ENCODE measurements at places on chromosomes 6 and 20.

- DNase-seq, result no peak
Observed at GRCh38 chr20:12287575-12287974, 369.9 kb downstream of the BTBD3 start.

GRCh38 chr6:63745784-63746183, 110.2 kb downstream of the PHF3 start:
- no peak for DNase-seq

DNA sequence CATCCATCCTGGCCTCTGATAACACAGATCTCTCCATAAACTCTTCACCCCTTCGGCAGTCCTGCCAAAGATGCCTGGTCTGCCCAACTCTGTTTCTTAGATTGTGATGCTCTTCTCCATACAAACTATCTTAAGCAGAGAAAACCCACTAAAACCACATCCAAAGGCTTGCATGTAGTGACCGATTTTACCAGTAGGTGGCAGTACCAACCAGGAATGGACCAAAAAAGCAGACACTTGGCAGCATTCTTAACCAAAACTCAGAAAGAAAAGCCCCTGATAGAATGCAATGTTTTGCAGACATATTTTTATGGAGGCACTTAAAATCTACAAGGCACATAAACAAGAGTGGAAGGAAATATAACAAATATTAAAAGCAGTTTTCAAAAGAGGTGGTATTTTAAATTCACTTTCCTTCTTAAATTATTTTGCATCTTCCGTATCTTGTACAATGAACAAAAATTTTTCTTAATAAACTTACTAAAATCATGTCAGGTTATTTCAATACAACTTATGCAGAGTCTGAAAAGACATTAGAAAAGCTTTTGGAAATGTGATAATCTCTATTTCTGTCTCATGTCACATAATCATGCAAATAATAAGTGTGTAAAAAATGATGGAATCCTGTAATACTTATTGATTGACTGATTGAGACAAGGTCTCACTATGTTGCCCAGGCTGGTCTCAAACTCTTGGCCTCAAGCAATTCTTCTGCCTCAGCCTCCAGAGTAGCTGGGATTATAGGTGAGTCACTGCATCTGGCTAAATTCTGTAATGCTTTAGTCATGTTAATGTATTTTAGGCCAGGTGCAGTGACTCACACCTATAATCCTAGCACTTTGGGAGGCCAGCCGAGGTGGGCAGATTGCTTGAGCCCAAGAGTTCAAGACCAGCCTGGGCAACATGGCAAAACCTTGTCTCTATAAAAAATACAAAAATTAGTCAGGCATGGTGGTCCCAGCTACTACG, 29.4 kb downstream of the LRP11 start:
- peak; percentile 81 for DNase-seq

DNA sequence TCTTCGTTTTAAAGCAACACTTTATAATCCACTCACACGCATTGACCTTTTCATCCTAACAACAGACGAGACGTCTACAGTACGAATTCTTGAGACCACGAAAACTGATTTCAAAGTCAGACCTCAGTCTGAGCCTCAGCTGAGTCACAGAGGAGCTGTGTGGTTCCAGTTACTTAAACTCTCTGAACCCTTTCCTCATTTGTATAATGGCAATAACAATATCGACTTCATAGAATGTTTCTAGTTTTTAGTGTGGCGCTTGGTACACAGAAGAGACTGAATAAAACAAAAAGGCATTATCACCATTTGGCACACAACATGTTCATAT, 236.9 kb downstream of the ATXN1 start:
- DNase-seq, result no peak

GRCh38 chr20:5548902-5549599, 201.2 kb upstream of the SHLD1 start:
- DNase-seq, result no peak

GRCh38 chr6:159099961-159100360, 55.2 kb upstream of the TAGAP start:
- peak; percentile 5 for DNase-seq

- no peak for DNase-seq
Observed at GRCh38 chr6:4914420-4915159, 89.2 kb downstream of the RPP40 start.

- no peak for DNase-seq
Observed at GRCh38 chr6:21051777-21052176, 517.5 kb downstream of the CDKAL1 start.

- DNase-seq, result no peak
Observed at GRCh38 chr6:83310046-83310445, 116.9 kb downstream of the RWDD2A start.

DNA sequence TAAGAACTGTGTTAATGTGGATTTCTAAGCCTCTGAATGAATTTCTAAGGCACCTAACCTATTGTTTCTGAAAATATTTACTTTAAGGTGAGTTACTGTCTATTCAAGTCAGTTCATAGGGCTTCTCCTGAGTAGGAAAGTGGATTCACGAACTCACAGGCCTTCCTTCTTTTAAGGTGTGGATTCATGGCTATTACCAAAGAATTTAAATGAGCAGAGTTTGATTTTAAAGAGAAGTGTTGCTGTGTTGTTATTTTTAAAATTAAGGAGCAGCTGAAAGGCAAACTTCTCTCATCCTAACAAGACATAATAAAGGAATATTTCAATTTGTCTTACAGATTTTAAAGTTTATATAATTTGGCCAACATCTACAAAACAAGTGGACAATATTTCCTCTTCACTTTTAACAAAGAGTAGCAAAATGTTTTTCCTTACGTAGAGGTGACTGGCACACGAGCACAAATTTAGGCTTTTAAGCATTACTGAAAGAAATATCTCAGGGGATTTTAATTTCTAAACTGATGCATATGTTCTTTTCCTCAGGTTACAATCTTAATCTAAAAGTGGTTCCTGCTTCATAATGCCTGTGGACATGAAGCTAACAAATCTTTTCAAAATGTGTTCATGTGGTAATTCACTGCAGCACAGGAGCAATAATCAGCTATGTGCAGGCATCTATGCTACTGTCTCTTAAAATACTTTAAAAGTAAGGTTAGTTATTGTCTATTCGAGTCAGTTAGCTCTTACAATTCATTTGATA, 602 bp upstream of the TSPYL4 start:
- no peak for DNase-seq

DNA sequence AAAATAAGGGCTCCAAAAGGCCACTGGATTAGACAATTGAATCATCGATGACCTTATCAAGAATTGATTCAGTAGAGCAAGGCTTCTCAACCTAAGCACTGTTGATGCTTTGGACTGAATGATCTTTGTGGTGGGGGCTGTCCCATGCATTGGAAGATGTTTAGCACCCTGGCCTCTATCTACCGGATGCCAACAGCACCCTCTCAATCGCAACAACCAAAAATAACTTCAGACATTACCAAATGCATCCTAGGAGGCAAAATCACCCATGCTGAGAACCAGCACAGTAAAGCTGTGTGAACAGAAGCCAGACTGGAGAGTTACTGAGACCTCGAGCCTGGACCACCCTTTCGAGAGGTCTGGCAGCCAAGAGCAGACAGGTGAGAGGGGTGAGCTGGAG, 67.5 kb downstream of the TBC1D7 start:
- no peak for DNase-seq

- DNase-seq, result no peak
Observed at GRCh38 chr6:158762787-158763433, 56.3 kb downstream of the EZR start.

- no peak for DNase-seq
Observed at GRCh38 chr6:15535495-15536197, 127.2 kb downstream of the DTNBP1 start.

DNA sequence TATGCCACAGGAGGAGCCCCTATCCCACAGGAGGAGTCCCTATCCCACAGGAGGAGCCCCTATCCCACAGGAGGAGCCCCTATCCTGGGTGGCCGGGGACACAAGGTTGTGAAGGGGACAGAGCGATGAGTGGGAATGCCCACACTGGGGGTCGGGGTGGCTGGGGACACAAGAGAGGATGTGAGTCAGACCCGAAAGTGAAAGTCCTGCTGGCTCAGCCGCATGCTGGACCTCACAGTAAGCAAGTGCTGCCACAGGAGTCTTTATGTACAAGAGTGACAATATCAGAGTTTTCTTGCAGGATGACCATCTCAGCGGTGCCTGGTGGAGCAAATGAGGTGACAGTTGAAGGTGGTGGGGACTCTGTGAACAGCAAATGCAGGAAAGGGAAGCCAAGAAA, 93.7 kb downstream of the PSMB1 start:
- DNase-seq, result no peak

DNA sequence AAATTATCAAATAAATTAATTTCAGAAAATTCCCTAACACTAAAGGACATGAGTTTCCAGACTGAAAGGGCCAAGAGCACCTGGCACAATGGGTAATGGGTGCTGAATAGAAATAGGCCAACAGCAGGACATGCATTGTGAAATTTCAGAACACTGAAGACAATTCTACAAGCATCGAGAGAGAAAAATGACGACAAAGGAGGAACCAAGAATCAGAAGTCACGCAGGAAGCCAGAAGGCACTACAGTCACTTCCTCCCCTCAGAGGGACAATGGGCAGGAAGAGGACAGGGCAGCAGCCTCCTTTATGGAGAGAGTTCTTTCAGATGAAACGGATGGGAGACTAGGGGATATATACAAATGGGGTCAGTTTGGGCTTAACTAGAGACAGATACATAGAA, 29.6 kb downstream of the PCNA start:
- DNase-seq, result no peak

DNA sequence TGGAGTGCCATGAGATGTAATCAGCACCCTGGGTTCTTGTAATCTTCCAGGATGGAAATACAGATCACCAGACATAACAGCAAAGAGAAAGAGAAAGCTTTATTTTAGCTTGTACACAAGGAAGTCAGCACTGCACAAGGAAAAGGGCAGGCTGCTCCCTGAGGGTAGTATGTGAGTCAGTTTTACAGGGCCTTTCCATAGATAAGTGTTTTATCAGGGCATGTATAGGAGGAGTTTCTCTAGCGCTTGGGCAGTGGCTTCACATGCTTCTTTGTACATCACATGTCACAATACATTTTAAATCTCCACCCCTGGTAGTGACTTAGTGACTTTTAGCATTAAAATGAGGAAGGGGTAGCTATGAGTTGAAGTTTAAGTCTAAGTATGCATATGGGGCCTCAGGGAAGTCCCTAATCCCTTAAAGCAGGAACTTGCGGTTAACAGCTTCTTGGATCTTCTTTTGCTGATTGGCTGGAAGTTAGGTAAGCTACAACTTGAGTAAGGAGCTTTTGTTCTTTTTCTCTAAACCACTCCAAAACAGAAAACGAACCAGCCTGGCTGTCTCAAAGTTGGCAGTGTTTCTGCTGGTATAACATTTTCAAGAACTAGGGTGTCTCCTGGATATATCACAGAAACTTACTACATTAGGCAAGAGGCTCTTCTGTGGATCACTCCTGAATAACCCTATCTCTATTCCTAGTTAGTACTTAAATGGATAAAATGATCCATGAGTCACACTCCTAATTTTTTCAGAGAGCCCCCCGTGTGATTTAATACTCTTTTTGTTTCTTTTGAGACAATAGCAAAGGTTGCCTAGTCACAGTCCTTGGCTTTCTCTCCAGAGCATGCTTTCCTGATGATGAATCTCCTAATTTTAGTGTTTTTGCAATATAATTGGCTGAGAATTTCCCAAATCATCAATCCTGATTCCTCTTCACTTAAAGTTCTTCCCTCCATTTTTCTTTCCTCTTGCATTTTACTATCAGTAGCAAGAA, 60.2 kb downstream of the MRAP2 start:
- DNase-seq, result no peak

DNA sequence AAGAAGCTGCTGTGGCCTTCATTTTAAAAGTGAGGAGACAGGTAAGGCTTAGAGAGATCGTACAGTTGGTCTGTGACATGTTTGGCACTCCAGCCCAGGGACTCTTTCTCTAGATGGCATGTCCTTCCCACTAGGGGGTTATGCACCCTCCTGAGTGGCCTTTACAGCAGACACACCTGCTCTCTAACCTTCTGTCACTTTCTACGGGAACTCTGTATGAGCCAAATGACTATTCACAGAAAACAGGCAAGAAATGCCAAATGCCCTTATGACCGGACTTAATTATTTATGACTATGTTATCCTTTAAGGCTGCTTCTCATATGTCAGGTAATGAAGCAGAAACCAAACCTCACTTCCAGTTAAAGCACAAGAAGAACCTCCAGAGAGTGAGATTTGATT, 91.2 kb downstream of the MAP3K5 start:
- no peak for DNase-seq

GRCh38 chr6:7314414-7314813, 1.4 kb upstream of the SSR1 start:
- DNase-seq, result no peak

- no peak for DNase-seq
Observed at GRCh38 chr6:160990847-160991405, 643 bp upstream of the MAP3K4 start.

DNA sequence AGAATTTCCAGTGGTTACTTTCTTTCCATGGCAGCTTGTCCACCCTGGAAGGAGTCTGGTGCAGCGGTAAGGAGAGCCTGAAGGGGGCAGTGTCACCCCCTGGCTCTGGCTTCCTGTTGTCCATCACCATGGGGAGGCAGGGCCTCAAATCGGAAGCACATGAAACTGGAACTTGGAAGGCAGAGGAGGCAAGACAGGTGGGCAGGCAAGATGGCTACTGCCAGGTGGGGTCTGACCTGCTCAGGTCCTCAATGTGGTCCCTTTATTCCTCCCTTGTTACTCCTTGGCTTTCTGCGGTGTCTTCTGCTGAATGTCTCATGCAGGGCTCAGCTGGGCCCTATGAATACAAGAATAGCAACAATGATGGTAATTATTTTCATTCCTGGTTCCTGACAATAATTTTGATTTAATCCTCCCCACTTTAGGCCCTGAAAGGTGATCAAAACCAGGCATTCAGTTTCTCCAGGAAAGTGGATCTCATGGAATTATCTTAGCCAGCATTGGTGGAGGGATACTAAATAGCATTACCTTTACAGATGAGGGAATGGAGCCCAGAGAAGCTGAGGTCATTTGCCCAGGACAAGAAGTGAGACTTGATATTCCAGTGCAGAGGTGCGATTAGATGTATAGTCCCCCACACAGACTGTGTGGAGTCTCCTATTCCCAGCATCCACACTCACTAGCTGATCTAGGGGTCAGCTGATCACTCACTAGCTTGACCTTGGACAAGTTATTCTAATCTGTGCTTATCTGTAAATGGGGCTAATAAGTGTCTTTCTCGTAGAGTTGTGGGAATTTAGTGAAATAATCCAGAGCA, 17.6 kb upstream of the SNAI1 start:
- DNase-seq, result no peak

DNA sequence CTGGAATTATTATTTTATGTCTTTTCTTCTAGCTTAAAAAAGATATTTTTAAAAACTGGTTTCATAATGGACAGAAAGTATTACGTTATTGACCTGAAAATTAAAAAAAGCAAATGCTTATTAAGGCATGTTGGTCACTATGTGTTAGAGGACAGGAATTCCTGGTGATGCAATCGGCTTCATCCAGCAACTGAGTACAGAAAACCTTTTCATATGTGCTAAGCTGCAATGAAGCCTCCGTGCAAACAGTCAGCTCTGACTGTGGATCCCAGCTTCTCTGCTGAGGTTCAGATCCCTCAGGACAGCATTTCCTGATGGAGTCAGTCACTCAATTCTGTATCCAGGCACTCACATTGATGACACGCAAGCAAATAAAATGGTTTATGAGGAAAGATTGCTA, 22.7 kb upstream of the BMP2 start:
- DNase-seq, result no peak
